ENCODE measurements at places on chromosomes 1 and 21.

DNA sequence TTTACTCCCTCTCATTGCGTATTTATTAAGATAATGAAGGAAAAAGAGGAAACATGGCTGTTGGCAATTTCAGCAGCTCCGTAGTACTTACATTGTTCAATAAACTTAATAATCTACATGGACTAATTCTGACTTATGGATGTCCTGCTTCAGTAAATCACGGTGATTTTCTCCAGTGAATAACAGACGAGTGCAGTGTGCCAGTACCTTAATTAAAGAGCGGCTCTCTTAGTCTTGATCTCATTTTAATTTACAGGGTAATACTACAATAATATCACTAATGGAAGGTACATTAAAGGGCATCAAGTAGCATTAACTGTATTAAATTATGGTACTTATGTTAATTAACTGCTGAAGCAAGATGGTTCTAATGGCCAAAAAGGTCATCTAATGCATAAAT, 187.2 kb downstream of the NTNG1 start:
- no peaks in the 10 kb centered on the region for H3K4me1 ChIP-seq
- no peak overlapping the region for H3K4me3 ChIP-seq
- no peaks in the 10 kb centered on the region for H3K36me3 ChIP-seq

GRCh38 chr1:20137604-20138003, 1.5 kb upstream of the PLA2G2F start:
- no peaks in the 10 kb centered on the region for H3K36me3 ChIP-seq
- H3K27me3 ChIP-seq = no peaks in the 10 kb centered on the region
- no peak overlapping the region for H3K4me3 ChIP-seq

DNA sequence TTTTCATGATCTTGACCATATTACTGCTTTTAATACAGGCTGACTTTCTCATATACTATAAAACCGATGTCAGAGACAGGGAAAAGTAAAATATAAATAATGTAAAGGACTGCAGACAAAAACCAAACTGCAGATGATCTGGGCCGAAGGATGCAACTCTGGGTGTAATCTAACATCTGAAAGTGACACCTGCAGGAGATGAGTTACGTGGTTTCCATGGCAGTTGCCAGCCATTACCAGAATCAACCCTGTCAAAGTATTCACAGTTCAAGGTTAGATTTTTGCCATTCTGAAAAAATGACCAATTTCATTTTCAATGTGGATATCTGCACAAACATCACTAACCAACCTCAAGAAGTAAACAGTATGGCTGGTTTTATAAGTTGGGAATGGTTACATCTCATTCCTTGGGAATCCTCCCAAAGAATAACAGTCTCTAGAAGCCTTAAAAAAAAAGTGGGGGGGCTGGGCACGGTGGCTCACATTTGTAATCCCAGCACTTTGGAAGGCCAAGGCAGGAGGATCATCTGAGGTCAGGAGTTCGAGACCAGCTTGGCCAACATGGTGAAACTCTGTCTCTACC, 27.7 kb downstream of the DNAJC11 start:
- H3K36me3 ChIP-seq = peaks cover 39% of the 10 kb centered on the region
- no peaks in the 10 kb centered on the region for H3K4me1 ChIP-seq
- no peak overlapping the region for H3K27ac ChIP-seq
- no peaks in the 10 kb centered on the region for H3K27me3 ChIP-seq

DNA sequence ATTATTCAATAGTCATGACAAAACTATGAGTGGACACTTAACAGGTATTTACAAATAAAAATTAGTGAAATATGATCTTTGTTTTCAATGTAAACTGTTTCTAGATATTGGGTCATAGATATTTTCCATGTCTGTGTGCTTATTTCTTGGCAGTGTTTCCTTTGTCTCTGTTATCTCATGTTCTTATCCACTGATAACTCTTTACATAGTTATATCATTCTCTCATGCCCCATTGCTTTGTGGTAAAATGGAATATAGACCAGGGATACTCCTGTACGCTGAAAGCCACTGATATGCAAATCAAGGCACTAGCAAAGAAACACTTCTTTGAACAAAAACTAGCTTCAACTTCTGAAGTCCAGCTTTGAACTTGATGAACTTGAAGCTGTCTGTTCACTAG, 113.1 kb downstream of the ITSN1 start:
- H3K4me1 ChIP-seq = no peaks in the 10 kb centered on the region
- H3K36me3 ChIP-seq = no peaks in the 10 kb centered on the region
- DNase-seq = no peak
- H3K27me3 ChIP-seq = no peaks in the 10 kb centered on the region

GRCh38 chr1:112509005-112509659, 367 bp downstream of the WNT2B start:
- DNase-seq = peak; percentile 57
- H3K4me1 ChIP-seq = peaks cover 22% of the 10 kb centered on the region
- no peaks in the 10 kb centered on the region for H3K36me3 ChIP-seq
- peak overlapping the region; percentile 65 for H3K4me3 ChIP-seq

DNA sequence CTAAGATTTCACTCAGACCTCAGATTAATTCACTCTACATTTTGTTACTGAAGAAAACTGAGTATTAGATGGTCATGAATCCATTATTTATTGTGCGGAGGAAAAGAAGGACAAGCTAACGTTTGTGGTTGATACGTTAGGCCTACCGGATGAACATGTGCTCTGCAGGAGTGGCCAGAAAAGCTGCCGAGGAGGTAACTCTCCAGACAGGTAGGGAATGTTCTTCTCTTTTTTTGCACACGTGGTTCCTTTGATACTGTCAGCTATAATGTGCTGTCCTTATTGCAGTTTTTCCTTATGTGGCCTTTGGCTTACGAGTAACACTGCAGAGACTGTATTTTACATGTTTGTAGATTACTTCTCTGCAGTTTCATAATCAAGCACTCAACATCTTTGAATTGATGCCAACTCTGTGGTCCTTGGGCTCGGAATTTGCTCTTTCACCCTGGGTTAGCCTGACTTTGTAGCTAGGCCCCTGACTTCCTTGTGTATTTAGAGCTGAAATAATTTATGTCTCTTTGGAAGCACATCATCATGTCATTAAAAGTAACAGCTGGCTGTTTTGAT, 13.6 kb downstream of the MTR start:
- no peak overlapping the region for H3K4me3 ChIP-seq
- H3K36me3 ChIP-seq = peaks cover 92% of the 10 kb centered on the region
- DNase-seq = no peak
- H3K27me3 ChIP-seq = no peaks in the 10 kb centered on the region

DNA sequence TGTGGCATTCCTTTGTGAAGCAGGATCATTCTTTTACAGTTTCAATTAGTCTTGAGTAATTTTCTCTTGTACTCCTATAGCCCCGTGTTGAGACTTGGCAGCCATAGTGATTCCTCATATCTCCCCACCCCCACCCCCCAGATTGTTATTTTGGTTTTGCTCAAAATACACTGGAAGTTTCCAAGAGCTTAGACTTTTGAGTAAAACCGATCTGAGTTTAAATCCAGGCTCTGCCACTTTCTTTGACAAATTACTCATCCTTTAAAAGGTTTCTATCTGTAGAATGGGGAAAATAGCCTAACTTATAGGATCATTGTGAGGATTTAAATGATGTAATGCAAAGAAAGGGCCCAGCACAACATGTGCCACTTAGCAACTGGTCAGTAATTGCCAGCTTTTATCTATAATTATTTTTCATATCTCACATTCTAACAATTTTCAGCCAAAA, 53.1 kb upstream of the RC3H1 start:
- no peak overlapping the region for H3K27ac ChIP-seq
- H3K27me3 ChIP-seq = no peaks in the 10 kb centered on the region
- H3K4me1 ChIP-seq = no peaks in the 10 kb centered on the region
- H3K4me3 ChIP-seq = no peak overlapping the region
- H3K36me3 ChIP-seq = no peaks in the 10 kb centered on the region
- DNase-seq = no peak

DNA sequence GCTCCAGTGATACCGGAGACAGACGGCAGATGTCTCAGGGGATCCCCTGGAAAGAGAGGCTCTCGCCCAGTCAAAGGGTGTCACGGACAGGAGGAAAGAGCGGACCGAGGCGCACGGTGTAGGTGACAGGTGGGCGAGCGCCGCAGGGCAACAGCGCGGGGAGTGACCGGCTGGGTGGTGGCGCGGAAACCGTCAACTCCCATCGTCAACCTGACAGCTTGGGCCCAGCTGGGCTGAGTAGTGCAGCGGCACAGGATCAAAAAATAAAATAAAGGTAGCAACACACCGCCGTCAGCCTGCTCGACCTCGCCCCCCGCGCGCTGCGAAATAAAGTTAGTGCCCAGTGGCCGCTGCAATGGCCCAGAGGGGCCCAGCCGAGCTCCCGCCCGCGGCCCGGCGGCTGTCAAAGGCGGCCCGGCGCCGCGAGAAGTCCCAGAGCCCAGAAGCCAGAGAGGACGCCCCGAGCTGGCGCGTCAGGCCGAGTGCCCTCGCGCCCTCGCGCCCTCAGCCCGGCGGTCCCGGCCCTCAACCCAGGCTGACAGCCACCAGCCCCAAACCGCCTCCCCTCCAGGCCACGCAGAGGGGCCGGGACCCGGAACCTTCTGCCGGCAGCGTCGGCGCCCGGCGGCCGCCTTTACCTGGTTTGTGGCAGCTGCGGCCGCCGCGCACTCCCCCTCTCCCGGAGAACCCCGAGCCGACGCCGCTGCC, at the start of gene LYST:
LYST (minus strand) TSS at position 702 of the 708 bp plus-strand sequence. CDS start 36,489 bp downstream, outside the sequence.
- H3K4me3 ChIP-seq = peak within 1 kb of the TSS; percentile 87
- H3K27ac ChIP-seq = peak within 1 kb of the TSS; percentile 95
- no peaks in the 10 kb centered on the region for H3K27me3 ChIP-seq
- H3K36me3 ChIP-seq = no peaks in the 10 kb centered on the region
